ENCODE measurements at places on chromosomes 1 and 21. TPM values are rescaled to one million over a fixed set of nuclear protein-coding genes. Genes with fewer than 3 reads are reported as not detected.

GRCh38 chr21:37058261-37058660 is 14.6 kb downstream of the PIGP start:
- no peak for DNase-seq

Gene ILDR2
- 0.42 TPM for total RNA-seq

Gene ZNF683
- total RNA-seq = 0.65 TPM

DNA sequence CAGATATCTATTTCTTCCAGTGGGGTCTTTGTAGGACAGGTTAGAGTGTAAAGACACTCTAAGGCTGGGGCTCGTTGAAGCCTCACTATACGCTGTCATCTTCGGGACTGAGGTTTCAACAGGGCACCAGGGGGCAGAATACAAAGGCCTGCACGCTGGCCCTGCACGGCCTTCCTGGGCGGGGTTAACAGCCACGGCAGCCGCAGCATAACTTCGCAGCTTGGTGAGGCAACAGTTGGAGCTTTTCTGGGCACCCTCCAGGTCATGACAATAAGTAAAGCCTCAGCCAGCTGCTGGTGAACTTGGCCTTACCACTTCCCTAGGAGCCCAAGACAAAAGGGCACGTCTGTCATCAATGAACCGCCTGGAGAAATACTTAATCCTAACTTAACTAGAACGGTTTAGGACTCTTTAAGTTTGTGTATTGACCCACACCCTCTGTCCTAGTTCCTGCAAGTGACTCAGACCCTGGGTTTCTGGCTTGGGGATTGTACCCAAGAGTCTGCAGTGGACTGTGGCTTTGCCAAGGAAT is 2.3 kb upstream of the RUNX1 start:
- peak; percentile 93 for DNase-seq

DNA sequence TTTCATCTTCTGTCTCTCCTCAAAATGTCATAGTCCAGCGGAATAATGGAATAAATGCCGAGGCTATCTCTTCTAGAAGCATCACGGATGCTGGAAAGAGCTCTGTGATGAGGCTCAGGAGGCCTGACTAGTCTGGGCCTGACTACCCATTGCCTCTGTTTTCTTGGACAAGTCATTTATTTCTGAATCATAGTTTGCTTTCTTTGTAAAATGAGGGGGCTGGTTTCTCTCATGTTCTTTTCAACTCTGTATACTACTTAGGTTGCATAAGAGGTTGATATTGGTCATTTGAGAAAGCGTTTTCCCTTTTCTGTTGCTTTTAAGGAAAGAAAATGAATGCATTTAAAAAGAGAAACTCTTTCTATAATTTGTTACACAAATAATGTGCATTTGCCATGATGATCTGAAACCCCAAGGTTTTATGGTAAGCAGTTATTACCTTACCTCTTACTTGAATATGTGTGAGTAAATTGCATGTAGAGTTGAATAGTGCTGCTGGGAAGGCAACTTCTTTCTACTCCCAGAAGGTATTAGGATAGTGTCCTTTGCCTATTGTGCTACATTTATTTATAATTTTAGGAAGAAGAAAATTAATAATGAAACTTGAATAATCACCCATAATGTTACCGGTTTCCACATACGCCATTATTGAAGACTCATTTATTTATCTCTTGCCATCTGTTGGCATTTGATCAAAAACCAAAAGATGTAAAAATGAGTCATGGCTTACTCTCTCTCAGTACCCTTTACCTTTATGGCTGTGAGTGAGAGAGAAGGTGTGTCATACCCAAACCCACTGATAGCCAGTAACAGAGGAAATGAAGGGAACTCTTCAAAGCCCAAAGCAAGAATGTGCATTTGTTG is 179.1 kb downstream of the FASLG start:
- no peak for DNase-seq

DNA sequence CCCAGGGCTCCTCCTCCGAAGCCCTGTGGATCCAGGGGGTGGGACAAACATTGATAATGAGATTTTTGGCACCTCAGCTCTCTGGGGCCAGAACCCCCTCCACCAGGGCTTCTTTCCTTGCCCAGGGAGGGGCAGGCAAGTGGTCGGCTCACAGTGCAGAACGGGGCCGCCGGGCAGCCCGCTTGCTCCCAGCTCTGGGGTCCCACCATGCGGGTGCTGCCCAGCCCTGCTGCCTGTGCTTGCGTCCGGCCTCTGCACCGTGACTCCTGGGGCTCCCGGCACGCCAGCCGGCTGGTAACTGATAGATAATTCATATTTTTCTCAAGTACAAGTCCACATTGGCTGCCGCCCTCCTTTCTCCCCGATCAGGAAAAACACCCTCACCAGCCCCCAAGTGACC is 42.0 kb upstream of the CCDC27 start:
- DNase-seq = no peak

GRCh38 chr1:19921310-19921709 is 2.1 kb downstream of the PLA2G2E start:
- no peak for DNase-seq
